ENCODE measurements at places on chromosomes 1 and 21.
A peak's percentile ranks its signal among the peaks of the same experiment; 100 is the strongest.

GRCh38 chr1:236753516-236753915 lies 41.6 kb upstream of the MTR start:
- no peak for DNase-seq

- no peak for DNase-seq
Observed at GRCh38 chr1:241156231-241156965, 200.6 kb downstream of the RGS7 start.

GRCh38 chr1:41072051-41072450 lies 50.5 kb upstream of the SLFNL1 start:
- DNase-seq, result no peak

DNA sequence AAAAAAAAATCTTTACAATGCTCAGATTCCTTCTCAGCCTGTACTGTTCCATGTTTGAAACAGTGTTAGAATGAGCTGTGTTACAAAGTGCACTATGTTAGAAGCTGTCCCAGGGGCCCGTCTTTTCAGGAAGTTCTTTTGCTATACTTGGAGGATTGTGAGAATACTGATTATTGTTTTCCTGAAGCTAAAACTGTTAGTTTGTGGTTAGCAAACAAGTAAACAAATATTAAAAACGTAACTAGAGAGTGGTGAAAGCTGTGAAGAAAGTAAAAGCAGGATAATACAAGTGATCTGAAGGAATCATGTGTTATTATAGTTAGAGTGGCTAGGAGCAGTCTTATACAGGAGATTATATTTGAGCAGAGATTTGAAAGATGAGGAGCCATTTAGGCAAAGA lies 35.6 kb downstream of the CAMSAP2 start:
- DNase-seq, result no peak

DNA sequence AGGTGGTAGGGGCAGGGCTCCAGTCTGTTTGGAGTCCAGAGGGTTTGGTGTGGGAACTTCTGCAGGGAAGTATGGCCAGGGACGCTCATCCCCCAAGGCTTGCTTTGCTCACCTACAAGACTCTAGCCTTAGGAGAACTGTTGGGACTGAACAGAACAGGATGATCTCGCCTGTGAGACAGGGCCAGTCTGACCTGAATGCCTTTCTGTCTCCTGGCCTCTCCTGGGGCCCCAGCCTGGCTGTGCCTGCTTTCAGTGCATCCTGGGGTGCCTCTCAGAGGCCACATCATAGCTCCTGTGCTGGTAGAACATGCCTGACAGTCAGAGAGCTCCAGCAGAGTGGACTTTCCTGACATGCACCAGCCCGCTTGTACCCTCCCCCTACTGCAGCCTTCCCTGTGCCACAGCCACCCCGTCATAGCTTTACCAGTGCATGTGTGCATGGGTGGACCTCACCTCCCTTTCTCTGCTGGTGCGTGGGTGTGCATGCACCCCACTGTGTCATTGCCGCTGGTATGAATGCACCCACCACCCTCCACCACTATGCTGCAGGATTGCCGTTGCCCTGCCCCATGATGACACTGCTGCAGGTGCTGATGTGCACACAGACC lies 165.8 kb downstream of the GIPC2 start:
- no peak for DNase-seq

- no peak for DNase-seq
Observed at GRCh38 chr1:223622132-223622842, 43.2 kb downstream of the CAPN8 start.

DNA sequence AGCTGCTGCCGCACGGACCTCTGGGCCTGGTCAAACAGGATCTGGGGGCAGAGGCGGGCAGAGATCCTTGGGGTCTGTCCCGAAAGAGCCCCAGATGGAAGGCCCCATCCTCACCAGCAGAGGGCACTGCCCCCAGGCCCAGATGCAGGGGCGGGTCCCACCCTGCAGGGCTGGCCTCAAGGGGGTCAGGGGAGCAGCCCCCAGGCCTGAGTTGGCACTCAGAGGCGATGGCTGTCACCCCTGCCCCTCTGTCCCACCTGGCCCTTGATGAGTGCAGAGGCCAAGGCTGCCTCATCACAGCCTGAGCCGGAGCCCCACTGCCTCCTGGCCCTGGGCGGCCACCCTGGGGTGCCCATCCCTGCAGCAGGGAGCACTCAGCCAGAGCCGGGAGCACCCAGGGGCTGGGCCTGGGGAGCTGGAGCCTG lies 5.7 kb downstream of the ACAP3 start:
- no peak for DNase-seq

GRCh38 chr1:6497215-6497866 lies 5.9 kb upstream of the PLEKHG5 start:
- no peak for DNase-seq

GRCh38 chr1:94980582-94981574 lies 54.0 kb upstream of the CNN3 start:
- no peak for DNase-seq

- DNase-seq, result no peak
Observed at GRCh38 chr1:25131794-25132193, 100.5 kb downstream of the SYF2 start.

DNA sequence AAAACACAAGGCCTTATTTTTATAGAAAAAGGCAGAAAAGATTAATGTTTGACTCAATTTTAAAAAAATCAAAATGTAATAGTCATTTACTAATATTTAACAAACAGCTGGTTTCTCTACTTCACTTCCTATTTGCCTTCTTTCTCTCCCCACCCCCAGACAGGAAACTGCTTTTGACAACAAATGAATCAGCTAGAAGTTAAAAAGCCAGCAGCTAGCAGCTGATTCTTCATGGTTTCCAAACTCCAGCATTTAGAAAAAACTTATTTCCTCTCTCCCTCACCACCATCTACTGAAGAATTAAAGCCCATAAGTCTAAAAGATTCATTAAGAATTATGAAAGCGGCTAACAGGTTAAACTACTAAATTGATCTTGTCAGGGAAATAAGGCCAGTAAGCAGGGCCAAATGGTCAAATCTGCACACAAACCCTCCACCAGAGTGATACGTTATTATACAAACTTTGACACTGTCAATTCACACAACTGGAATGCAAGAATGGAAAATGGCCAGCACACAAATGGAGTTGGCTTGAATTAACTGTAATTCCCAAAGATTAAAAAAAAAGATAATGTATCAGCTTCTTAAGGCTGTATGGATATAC lies 4.0 kb downstream of the WDR26 start:
- no peak for DNase-seq

DNA sequence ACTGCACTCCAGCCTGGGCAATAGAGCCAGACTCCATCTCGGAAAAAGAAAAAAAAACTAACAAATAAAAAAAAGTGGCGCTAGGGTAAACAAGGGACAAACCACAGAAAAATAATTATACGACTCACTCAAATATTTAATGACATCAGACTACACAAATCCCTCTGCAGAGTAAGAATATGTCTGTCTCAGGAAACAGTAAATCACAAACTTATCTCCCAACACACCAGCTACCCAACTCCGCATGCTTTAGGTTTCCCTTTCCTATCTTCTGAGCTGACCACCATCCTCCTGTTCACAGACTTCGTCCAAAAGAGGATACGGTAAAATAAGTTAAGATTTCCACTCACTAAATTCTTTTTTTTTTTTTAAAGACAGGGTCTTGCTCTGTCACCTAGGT lies 16.2 kb downstream of the WDR47 start:
- no peak for DNase-seq

GRCh38 chr1:28195780-28196179 lies 19.3 kb upstream of the PTAFR start:
- no peak for DNase-seq

DNA sequence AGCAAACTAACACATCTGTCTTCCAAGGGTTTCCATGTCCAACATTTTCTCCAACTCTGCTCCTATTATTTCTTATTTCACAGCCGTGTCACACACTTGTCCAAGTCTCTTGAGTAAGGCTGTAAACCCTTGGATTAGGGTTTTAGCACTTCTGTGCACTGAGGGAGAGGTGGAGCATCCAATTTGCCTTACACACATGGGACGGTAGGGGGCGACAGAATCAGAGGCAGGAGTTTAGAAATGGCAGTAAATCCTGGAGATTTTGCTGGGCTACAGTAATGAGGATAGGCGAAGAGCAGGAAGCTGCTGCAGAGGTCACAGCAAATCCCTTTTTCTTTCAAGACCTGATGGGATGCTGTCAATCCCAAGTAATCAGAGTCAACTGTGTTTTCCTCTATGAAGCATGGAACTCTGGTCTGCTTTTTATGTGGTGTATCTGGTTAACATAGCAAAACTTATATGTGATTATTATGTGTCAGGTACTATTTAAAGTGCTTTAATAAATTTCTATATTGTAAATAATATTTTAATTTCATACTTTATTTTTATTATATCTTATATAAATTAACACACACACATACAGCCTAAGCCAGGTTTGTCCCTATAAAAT lies 15.4 kb upstream of the LCE5A start:
- no peak for DNase-seq

DNA sequence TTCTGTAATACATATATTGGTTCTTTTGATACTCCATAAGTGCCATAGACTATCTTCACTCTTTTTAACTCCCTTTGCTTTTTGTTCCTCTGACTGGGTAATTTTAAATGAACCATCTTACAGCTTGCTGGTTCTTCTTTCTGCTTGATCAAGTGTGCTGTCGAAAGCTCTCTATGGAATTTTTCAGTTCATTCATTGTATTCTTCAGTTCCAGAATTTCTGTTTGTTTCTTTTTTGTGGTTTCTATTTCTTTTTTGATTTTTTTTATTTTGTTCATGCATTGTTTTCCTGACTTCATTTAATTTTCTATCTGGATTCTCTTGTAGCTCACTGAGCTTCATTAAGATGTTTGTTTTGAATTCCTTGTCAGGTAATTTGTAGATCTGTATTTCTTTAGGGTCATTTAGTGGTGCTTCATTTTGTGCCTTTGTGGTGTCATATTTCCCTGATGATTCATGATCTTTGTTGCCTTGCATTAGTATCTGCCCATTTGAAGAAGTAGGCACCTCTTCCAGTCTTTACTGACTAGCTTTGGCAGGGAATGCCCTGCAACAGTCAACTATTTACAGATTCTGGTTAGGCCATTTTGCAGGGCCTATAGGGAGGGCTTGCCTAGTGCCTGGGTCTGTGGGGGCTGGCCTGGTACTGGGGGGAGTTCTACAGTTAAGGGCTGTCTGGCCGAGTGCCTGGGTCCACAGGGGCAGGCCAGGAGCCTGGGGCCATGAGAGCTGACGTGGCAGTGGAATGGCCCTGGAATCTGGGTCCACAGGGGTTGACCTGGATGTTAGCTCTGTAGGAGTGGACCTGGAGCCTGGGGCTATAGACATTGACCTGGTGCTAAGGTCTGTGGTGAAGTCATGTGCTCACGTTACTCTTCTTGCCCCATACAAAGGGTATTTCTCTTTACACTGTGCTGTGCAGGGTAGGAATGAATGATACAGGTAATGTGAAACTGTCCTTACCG lies 89.7 kb downstream of the MAGI3 start:
- no peak for DNase-seq

DNA sequence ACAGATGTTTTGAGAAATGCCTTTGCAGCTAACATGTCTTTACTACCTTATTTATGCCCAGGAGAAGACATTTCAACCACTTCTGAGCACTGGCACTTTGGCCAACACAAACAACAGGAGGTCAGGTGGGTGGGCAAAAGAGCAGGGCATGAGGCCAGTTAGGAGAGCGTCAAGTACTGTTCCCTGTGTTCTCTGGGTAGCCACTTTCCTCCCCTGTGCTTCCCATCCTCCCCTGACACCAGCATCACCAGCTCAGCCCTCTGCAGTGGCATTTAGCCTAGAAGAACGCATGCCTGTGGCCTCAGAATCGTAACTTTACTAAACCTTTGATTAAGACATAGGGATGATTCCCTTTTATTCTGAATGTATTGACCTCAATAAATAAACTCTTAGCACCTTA lies 18.3 kb downstream of the BTG2 start:
- no peak for DNase-seq

DNA sequence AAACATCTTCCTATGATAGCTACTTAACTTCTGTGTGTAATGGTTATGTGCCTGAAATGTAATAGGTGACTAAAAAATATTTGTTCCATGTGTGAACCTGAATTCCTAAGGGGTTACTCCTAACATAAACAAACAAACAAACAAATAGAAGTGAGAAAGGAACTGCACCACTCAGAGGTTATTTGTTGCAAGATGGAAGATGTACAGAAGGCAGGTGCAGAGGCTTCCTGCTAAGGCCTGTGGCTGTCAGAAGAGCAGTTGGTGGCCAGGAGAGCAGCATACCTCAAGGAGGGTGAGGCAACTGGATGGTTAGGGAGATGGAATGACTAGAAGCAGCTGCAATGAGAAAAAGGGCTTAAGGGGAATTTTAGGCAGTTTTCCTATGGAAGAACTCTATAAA lies 940.6 kb downstream of the TTLL7 start:
- DNase-seq, result no peak

GRCh38 chr1:60762911-60763310 lies 319.4 kb upstream of the NFIA start:
- no peak for DNase-seq

GRCh38 chr1:5751163-5751540 lies 241.1 kb downstream of the NPHP4 start:
- no peak for DNase-seq

DNA sequence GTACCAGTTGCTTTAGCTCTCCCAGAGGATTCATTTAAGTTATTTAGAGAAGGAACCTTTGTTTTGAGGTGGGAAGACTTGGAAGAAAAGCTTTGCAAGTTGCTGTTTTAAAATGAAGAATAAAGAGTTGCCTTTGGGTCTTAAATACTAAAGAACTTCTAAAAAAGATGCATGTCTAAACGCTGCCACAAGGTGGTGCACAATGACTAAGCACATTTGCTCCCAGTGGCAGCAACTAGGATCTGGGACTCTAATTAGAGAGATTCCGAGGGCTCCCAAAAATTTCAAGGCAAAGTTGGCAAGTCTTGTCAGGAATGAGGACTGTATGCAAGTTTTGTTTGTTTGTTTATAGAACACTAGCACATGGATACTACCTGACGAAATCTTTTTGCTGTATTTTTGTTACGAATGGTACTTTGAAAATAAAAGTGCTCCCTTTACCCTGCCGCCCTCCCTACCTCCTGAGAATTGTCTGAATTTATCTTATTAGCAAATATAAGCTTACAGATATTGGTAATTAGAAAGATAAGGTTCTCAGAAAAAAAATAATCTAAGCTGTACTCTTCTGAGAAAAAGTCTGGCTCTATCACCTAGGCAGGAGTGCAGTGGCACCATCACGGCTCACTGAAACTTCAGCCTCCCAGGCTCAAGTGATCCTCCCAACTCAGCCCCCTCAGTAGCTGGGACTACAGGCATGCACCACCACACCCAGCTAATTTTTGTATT lies 121.8 kb downstream of the HFM1 start:
- DNase-seq, result peak; percentile 53

DNA sequence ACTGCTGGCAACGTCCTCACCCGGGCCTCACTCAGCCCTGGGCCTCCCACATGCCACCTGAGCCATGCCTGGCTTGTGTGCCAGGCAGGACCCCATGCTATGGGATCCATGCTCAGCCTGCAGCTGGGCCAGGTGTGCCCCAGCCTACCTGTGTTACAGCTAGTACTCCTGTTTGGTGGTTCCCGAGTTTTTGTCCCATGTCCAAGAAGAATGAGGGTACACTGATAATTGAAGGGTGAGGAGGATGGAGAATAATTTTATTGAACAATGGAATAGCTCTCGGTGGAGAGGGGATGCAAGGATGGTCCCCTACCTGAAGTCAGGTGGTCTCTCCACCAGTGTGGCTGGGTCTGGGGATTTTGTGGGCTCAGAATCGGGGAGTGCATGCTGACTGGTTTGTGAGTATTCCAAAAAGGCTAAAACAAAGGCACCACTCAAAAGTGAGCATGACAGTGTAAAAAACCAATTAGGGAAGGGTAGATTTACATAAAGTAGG lies 137.9 kb downstream of the TNFSF18 start:
- DNase-seq, result no peak

All from AG09319 (cell line).